ENCODE measurements at places on chromosomes 16 and 17.
A peak's percentile ranks its signal among the peaks of the same experiment; 100 is the strongest.

GRCh38 chr17:78353834-78354233, 6.0 kb downstream of the SOCS3 start:
- no peak for DNase-seq

- no peak for DNase-seq
Measured at GRCh38 chr17:33373273-33373672, 80.2 kb upstream of the ASIC2 start.

DNA sequence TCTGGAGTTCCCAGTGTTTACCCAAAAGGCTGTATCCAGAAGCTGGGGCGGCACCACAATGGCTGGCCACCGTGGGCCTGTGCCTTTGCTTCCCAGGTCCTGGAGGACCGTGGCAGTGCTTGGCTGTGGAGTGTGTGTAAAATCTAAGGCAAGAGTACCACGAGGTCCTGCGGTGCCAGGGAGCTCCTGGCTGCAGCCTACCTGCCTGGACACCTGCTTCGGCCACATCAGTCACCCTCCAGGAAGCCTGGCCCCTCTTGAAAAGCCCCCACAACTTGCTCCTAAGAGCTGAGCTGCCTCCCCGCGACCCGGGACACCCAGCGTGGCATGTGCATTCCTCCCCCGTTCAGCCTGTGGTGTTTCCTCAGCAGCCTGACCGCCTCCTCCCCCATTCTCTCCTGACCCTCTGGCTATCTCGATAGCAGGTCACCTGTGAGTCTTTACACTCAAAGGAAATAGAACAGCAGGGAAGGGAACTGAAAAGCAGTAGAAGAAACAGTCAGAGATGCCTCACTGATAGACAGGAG, 7.9 kb downstream of the TIMM22 start:
- DNase-seq: no peak

DNA sequence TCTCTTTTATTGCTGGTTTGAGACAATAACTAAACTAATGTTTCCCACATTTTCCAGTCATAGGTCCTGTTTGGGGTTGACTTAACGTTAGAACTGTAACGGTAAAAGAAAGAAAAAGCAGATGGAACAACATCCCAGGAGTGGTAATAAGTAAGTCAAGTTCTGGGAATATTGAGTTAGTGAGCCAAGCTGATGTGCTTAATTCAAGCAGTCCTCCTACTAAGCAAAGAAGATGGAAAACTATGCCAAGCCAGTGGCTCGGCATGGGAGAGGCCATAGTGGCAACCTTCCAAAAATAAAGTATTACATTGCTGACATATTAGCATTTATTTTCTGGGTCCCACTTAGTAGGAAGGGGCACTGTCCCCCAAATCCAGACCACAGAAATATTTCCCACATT, 161.7 kb upstream of the CDH5 start:
- no peak for DNase-seq

GRCh38 chr17:6639586-6640535, 650 bp downstream of the KIAA0753 start:
- peak; percentile 85 for DNase-seq

GRCh38 chr17:55186937-55187770, 77.6 kb upstream of the HLF start:
- DNase-seq: no peak

DNA sequence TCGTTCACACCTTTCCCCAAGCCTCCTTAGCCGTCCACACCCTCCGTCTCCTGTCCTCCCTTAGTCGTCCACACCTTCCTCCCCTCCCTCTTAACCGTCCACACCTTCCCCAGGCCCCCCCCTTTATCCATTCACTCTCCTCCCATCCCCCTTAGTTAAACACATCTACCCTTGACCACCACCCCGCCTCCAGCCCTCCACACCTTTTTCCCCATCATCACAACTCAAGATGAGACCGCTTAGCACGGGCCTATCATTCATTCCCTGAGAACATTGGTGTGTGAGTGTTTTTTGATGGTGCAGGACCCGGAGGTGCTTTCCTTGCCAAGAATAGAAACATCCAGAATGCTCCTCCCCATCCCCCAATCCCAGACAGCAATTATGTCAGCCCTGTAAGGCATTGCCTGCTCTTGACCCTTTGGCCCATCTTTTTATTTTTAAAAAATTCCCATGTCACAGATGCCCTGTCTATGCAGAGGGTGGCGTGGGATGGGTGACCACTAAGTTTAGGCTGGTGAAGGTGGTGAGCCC, 1.4 kb downstream of the TENT4B start:
- no peak for DNase-seq

DNA sequence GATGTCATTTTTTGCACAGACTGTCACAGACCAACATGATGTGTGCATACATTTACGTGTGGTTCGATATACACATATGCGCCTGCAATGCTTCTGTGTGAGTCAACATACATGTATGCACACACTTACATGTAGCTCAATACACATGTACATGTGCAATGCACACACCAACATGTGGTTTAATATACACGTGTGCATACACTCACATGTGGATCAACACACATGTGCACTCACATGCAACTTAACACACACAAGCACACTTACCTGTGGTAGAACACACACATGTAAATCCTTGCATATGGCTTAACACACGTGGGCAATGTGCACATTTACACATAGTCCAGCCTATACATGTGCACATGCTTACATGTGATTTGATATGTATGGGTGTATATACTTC, 97.5 kb downstream of the CYLD start:
- DNase-seq: no peak
